ENCODE measurements at places on chromosomes 11 and 22.

DNA sequence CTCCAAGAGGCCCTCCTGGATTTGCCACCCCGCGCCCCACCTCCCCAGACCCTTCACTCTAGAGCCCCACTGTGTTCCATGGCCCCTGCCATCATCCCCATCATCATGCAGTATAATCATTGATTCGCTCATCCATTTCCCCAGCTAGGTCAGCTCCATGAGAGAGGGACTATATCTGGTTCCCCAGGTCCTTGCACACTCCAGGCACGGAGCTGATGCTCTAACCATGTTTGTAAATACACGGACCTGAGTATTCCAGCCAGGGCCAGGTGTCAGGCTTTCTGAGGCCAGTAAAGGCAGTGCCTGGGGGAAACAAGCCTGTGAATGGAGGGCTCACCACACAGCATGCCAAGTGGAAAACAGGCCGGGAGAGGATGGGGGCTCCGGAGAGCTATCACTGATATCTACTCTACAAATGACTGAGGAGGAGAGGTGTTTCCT lies 27.1 kb upstream of the OAF start:
- DNase-seq: no peak

DNA sequence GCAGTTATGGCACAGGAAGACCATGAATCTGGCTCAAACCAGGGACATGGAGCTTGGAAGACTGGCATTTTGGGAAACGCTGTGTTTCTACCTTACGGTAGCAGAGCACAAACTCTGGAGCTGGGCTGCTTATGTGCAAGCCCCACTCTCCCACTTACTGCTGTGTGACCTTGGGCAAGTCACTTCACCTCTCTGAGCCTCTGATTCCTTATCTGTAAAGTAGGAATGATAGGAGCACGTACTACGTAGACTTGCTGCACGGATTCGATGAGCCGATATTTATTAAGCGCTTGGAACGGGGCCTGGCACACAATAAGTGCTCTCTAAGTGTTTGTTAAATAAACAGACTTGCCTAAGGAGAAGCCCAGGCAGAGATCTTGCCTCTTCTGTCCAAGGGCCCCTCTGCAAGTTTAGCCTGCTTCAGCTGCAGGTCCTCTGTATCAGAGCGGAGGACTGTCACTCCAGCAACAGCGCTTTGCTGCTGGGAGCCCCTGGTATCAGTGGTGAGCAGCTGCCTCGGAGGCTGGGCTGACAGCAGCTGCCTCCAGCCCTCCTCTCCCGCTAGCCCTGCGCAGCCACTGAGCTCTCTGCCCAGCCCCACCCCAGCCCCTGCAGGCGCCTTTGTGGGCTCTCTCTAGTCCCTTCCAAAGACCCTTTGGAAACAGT lies 96.9 kb upstream of the ANO1 start:
- DNase-seq: no peak

- peak; percentile 42 for DNase-seq
Observed at GRCh38 chr22:46052801-46053562, 76.0 kb upstream of the WNT7B start.

- peak; percentile 17 for DNase-seq
Observed at GRCh38 chr11:68963779-68964178, 17.0 kb downstream of the MRGPRD start.

DNA sequence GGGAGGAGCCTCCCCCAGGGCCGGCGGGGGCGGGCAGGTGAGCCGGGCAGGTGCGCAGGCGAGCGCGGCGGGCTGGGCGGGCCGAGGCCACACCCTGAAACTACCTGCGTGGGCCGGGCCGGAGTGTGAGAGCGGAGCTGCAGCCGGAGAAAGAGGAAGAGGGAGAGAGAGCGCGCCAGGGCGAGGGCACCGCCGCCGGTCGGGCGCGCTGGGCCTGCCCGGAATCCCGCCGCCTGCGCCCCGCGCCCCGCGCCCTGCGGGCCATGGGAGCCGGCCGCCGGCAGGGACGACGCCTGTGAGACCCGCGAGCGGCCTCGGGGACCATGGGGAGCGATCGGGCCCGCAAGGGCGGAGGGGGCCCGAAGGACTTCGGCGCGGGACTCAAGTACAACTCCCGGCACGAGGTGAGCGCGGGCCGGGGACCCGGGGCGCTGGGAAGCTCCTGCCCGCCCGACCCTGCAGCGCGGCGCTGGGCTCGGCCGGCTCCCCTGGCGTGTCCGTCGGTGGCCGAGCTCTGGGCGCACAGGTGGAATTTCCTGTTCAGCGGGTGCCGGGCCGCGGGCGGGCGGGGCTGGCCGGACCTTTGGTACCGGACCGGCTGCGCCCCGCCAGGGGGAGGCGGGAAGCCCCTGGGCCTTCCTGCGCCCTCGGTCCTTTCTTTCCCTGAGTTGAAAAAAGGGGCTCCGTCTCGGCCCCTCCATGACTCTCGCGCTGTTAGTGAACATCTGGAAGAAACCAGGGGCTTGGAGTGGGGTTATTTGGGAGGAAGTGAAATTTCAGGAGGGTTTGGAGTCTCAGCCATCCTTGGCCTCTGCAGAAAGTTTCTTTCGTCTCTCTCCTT lies at the start of gene ST14:
TSS of gene ST14 (plus strand) at position 126 of the 841 bp plus-strand sequence. CDS start at position 324, 198 bp downstream.
- no peak for DNase-seq

DNA sequence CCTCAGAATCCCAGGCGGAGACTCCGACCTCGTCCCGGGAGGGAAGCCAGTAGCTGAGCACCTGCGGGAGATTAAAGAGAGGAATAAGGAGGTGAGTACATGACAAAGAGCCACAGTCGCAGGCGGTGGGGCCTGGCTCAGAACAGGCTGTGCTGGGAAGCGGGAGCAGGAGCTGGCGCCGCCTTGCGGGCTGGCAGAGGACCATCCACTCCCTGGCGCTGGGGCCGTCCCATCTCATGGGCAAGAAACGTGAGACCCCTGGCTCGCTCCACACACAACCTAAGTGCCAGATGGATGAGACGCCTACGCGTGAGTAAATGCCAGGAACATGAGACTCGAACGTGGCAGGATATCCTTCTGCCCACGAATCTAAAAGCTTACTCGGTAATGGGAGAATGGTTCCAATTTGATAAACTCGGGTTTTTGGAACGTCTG lies 6.3 kb downstream of the CEND1 start:
- peak; percentile 82 for DNase-seq

DNA sequence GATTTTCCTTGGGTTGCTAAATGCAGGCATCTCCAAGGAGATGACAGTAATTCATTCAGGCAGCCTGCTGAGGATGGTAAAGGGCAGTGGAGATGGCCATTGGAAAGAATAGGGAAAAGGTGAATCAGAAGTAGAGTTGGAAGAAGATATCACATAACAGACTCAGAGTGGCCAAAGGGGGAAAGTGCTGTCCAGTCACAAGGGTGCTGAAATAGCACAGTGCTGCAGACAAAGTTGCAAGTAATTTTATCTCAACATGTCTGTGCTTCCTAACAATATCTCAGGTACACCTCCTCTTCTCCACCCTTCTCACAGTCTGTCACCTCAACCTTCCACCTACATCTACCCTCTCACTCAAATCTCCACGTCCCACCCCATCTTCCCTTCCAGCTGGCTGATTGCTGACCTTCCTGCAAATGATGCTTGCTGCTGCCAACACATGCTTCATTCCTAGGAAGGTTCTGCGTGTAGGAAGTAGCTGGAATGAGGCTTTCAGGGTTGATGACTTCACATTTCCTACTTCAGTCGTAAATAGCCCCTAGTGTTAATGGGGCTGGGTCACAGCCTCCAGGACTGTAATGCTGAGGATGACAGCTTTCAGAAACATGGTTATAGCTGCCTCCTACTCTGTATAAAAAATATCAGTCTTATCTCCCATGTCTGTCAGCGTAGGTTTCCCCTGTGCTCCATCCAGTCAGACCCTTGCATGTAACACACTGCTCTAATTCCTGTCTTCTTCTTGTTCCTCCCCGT lies 123.9 kb downstream of the CTNND1 start:
- DNase-seq: peak; percentile 15

DNA sequence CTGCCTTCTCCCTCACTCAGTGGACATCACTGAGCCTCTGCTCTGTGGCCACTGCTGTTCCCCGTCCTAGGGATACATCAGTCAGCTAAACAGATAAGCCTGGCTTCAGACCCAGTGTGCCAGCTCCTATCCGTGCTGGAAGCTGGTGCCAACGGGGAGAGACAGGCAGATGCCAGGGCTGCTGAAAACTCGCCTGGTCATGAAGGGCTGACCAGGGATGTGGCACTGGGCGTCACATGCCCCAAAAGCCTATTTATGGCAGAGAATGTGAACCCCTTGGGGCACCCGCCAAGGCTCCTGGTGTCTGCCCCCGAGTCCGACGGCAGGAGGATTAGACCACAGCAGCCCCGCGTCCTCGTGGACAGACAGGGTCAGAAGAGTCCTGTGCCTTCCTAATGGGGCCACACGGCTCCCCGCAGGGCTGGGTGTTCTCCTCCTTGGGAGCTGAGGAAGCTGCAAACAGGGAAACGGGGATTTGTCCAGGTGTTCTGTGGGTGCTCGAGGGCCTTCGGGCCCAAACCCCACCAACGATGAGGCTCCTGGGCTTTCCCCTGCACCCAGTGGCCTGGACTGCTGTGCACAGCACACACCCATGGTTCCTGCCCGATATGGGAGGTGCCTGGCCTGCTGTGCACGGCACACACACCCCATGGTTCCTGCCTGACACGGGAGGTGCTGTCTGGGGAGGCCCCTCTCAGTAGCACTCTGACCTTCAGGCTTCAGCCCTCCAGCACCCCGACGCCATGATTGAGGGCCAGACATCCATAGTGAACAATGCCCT lies 19.9 kb downstream of the ANO1 start:
- DNase-seq: no peak

DNA sequence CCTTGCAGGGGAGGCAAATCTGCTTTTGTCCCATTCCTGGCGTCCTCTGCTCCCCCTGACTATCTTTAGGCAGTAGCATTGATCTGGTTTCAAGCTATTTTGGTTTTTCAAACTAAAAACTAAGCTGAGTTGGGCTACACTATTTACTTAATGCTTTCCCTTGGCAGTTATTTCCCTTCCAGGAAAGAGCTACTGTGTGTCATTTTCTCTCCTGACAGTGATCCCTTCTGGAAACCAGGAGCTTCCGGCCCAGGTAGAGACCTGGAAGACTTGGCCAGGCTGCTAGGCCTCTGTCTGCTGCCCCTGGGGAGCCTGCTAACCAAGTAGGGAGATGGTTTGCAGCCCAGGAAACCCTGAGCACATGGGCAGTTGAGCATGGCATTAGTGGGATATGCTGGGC lies 35.0 kb downstream of the NAV2 start:
- no peak for DNase-seq

DNA sequence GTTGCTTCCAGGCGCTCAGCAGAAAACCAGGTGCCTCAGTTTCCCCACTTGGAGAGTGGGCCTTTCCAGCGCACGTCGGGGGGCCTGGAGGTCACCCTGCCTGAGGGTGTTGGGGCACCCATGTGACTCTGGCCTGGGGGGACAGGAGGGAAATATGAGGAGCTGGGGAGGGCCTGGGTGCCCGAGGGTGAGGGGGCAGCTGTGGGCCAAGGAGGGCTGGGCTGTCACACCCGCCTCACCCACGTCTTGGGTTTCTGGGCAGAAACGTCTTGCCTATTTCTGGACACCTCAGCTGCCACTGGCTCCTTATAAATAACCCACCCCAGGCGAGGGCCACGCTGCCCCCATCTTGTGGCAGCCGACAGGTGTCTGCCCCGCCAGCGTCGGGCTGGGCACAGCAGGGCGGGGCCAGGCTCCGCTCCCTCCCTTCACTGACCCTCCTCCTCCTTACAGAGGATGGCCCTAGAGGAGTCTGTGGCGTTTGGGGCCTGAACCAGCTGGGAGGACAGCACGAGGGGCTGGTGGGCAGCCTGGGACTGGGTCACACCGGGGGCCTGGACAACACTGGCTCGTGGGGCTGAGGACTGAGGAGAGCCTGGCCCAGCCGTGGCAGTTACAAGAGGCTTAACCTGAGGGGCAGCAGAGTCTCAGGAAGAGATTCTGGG lies 1.5 kb downstream of the TNNT3 start:
- no peak for DNase-seq

- no peak for DNase-seq
Observed at GRCh38 chr11:34910817-34911216, 5.4 kb downstream of the APIP start.

DNA sequence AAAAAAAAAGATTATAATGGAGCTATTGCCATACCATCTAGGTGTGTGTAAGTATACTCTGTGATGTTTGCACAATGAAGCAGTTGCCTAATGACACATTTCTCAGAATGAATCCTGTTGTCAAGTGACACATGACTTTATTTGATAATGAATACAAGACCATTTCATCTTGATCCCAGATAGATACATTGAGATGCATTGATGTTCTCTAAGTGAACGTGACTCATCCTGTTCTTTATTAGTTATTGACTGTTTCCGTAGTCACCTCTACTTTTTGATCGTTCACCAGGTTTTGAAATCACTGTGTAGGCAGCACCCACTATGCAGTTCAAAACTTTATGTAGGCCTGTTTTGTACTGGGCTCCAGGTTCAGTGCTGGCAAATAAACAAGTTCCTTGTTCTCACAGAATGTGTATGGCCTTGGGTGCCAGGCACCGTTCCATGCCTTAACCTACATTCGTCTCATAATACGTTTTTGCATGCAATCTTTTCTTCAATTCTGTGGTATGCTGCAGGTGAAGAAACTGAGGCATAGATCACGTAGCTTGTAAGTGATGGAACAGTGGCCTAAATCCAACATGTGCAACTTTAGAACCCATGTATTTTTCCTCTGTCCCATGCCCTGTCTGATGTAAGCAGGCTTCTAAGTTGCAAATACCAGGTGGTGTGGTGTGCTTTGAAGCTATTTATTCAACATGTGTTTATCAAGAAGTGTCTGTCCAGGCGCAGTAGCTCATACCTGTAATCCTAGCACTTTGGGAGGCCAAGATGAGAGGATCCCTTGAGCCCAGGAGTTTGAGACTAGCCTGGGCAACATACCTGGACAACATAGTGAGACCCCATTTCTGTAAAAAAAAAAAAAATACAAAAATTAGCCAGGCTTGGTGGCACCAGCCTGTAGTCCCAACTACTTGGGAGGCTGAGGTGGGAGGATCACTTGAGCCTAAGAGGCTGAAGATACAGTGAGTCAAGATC lies 10.4 kb downstream of the SREBF2 start:
- DNase-seq: no peak

DNA sequence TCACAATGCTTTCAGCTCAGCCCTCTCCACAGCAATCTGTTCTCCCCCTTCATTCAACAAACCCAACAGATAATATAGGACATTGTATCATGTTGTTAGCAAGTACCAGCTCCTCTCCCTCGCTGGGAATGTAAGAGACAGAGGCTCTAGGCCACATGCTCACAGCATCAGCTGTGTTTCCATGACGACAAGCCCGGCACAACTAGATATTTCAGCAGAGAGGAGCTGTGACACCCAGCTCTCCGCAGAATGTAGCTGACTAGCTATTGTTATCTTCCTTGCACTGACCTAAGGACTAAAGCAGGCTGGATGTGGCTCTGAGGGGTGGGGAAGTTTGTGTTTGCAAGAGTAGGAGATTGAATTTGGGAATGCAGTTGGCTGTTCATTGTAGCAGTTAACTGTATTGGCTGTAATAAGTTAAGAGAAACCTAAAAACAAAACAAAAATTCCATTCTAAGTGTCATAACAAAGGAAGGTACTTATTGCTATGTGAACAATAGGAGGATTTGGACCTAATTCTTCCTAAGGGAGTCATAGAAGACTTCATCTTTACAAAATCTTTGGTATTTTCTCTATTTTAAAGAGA lies 28.0 kb upstream of the RRAS2 start:
- DNase-seq: peak; percentile 92
